ENCODE measurements at places on chromosomes 12 and 14.

DNA sequence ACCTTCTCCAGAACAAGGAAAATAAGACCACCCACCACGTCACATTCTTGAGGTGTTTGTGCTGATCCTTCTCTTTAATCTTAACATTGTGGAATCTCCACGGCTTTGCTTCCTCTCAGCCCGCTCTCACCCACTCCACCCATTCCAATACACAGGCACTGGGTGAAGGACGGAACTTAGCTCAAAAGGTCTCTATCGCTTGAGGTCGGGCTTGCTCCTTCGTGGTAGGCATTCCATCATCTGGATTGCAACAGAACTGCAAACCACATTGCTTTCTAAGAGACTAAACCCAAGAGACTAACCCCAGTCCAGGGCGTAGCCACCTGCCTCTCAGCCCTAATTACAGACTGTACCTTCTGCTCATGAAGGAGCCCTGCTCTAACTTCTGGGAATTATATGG lies 24.0 kb upstream of the MDM2 start:
- DNase-seq = no peak

DNA sequence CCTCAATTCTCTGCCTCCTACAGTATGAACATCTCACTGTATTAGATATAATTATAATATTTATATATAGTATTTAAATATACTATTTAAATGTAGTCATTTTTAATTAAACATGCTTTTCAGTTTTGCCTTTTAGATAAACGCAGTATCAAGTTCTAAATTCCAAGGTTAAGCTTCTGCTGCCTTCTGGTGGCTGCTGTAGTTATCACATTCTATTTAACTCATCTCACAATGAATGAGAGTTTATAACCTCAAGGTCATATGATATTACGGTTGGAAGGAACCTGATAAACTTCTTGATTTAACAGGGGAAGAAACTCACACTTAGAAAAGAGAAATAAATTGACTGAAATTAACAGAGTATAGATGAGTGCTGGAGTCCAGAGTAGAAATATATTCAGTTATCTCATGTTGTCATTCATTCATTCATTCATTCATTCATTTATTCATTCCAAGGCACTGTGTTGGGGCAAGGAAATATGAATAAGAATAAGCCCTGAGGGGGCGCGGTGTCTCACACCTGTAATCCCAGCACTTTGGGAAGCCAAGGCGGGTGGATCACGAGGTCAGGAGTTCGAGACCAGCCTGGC lies 31.9 kb downstream of the GUCY2C start:
- no peak for DNase-seq

DNA sequence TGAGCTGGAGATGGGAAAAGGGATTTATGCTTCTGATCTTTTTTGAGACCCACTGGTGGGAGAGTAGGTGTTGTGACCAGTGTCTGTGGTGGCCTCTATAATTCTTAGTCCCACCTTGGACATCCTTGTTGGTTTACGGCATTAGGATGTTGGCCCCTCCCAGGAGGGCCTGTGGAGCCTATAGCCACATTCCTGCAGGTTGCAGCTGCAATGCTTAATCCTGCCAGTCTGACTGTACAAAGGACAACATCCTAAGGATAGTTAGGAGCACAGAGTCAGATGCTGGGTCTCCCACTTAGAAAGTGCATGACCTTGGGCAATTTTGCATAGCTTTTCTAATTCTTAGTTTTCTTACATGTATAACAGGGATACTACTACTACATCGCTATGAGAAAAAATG lies 150.9 kb upstream of the SLC38A2 start:
- no peak for DNase-seq

DNA sequence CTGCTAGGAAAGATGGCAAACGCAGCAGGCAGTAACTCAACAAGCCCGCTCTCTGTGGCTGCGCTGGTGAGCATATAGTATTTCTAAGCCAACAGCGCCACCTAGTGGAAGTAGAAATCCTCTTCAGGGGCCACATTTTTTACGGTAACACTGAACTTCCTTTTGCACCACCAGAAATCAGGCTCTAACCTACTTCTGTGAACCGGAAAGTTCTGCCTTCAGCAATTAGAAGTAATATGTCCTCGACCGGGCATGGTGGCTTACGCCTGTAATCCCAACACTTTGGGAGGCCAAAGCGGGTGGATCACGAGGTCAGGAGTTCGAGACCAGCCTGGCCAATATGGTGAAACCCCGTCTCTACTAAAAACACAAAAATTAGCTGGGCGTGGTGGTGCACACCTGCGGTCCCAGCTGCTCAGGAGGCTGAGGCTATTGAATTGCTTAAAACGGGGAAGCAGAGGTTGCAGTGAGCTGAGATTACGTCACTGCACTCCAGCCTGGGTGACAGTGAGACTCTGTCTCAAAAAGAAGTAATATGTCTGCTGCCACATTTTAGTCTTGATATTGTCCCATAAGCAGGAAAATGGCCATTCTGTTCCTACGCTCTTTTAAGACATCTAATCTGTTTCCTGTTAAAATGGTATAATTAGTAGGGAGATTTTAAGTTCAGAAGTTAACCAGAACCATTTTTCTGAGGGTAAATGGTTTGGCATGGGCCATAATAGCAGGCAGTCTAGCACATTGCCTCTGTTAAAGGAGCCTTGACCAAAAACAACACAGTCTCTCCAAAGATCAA lies 26.8 kb downstream of the APOBEC1 start:
- DNase-seq = peak; percentile 37

GRCh38 chr12:75553398-75553797 lies 42.0 kb upstream of the KRR1 start:
- no peak for DNase-seq

DNA sequence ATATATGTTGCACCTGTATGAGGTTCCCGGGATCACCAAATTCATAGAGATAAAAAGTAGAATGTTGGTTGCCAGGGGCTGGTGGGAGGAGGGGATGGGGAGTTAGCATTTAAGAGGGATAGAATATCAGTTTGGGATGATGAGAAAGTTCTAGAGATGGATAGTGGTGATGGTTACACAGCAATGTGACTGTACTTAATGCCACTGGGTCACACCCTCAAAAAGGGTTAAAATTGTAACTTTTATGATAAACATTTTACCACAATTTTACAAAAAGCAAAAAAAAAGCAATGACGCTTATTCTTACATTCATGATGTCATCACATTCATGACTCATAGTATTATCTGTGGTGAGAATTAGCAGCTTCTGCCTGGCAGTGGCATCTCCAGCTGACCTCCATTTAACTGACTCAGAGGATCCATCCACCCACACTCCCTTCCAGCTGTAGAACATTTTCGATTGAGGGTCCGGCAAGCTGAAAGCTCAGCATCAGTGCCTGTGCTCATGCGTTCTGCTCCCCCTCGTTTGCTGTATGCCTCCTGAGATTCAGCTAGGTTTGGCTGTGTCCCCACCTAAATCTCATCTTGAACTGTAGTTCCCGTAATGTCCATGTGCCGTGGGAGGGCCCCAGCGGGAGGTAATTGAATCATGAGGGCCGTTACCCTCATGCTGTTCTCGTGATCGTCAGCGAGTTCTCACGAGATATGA lies 64.8 kb upstream of the TMEM260 start:
- no peak for DNase-seq

- no peak for DNase-seq
Measured at GRCh38 chr14:20690848-20691640, 2.5 kb downstream of the ANG start.

- no peak for DNase-seq
Measured at GRCh38 chr12:40238266-40238902, 13.6 kb downstream of the LRRK2 start.

GRCh38 chr12:20590570-20590969 lies 104.6 kb upstream of the SLCO1C1 start:
- DNase-seq = no peak

DNA sequence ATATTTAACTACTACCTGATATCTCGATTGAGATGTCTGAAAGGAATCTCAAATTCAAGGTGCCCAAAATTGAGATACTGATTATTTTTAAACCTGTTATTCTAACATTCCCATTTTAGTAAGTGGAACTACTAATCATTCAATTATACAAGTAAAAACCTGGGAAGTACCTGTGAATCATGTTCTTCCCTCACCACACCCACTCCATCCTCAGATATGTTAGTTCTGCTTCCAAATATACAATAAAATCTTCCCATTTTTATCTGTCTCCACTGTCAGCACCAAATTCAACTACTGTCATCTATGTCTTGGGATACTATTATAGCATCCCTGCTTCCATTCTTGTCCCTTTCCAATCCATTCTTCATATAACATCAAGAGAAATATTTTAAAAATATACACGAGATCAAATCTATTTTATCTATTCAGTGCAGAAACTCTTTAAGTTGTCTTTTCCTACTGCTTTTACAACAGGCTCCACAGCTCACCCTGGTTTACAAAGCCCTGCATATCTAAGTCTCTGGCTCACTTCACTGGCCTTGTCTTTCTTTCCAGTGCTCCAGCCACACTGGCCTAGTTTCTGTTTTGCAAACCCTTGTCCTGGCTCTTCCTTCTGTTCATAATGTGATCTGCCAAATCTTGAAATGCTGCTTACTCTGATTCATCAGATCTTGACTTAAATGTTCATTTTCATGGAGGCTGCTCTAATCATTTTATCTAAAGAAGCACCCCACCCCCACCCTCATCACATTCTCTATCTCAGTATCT lies 122.3 kb downstream of the PTPRR start:
- DNase-seq = no peak

GRCh38 chr12:4991373-4991772 lies 52.3 kb upstream of the KCNA5 start:
- DNase-seq = no peak

- DNase-seq = no peak
Measured at GRCh38 chr12:124317400-124317799, 22.5 kb downstream of the RFLNA start.

GRCh38 chr12:105523164-105524057 lies 192.9 kb downstream of the C12orf75 start:
- no peak for DNase-seq

- DNase-seq = no peak
Measured at GRCh38 chr12:57895389-57896114, 45.8 kb upstream of the ATP23 start.

DNA sequence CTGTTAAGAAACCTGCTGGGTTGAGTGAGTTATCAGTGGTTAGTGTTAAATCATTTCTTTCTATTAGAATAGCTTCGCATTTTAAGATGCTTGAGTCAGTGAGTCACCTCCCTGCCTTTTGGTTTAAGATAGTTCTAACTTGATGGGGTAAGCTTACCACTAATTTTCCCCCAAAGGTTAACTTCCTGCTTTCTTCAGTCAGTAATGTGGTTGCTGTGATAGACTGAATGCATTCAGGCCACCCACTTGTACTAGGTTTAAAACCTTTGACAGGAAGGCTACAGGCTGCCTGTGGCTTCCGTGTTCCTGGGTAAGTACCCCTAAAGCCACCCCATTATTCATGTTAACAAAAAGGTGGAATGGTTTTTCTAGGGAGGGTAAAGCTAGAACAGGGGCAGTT lies 25.3 kb downstream of the CLEC2A start:
- DNase-seq = no peak

DNA sequence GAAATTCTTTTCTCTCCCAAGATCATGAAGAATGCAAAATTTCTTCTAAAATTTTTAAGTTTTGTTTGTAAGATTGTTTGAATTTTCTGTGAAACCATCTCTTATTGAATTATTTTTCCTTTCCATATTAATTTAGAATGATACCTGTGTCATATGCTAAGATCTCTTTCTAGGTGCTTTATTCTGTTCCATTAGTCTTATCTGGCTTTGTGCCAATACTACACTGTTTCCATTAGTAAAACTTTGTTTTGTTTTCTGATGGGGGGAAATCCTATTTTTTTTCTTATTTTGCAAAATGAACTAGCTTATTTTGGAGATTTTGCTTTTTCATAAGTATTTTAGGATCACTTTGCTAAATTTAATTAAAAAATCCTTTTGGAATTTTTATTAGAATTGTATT lies 193.9 kb downstream of the FUT8 start:
- no peak for DNase-seq

DNA sequence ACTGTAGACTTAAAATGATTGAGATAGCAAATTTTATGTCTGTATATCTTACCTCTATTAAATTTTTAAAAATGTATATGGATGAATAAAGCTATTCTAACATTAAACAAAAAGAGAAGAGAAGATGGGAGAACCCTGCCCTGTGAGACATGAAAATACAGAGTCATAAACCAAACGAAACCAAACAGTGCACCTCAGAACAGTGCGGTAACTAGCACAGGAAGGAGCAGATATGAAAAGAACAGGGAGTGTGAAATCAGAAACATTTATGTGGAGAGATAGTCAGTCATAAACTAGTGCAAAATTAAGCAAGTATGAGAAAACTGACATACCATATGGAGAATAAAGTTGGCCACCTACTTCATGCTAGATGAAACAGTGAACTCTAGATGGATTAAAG lies 135.1 kb downstream of the ERC1 start:
- DNase-seq = no peak

DNA sequence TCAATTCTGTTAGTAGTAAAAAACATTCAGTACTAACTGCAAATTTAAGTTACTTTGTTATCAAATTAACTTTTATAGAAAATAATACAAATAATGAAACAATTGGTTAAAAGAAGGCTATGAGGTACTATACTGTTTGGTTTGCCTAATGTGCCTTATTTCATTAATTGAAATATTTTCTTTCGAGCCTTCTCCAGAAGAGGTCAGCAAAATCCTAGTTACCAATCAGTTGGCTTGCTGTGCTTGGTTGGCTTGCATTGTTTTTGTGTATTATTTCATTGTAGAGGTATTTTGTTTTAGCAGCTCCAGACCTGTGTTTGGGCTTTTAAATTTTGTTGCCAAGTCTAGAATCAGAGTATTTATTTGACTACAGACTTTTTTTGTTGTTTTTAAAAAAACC lies 68.5 kb downstream of the AEBP2 start:
- no peak for DNase-seq

GRCh38 chr14:22143363-22143762 lies 445.7 kb downstream of the DAD1 start:
- no peak for DNase-seq

- DNase-seq = no peak
Measured at GRCh38 chr12:24069532-24070395, 120.3 kb upstream of the SOX5 start.

DNA sequence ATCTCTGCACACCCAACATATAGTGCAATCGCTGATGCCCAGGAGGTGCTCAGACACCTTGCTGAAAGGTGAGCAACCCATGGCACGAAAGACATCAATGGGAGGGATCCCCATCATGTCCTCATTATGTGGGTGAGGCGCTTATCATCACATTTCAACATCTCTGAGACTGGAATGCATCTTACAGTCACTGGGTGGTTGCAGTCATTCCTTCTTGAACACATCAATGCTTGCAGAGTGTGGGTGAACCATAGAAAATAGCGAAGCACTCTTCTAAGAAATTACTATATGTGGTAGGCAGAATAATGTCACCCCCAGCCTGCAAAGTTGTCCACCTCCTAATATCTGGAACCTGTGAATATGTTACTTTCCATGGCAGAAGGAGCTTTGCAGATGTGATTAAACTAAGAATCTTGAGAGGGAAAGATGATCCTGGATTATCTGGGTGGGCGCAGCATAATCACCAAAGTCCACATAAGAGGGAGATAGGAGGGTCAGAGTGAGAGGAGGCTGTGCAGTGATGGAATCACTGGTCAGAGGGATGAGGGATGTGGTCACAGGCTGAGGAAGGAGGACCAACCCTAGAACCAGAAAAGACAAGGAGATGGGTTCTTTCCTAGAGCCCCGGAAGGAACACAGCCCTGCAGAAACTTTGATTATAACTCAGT lies 51.2 kb downstream of the GLRX5 start:
- no peak for DNase-seq

All from stimulated activated CD8-positive, alpha-beta memory T cell treated with anti-CD3 and anti-CD28 coated beads, Interleukin-7, amount 100 ng/mL, for 24 hours (primary cell).